ENCODE measurements at places on chromosomes 7 and 10.

GRCh38 chr7:14911077-14911476, 8.5 kb upstream of the DGKB start:
- DNase-seq = no peak

GRCh38 chr10:47145290-47145934, 154.6 kb upstream of the GDF10 start:
- DNase-seq = no peak

GRCh38 chr10:5594271-5595049, 69.7 kb downstream of the CALML3 start:
- DNase-seq = no peak

- no peak for DNase-seq
Observed at GRCh38 chr7:106094780-106095179, 17.3 kb downstream of the SYPL1 start.

DNA sequence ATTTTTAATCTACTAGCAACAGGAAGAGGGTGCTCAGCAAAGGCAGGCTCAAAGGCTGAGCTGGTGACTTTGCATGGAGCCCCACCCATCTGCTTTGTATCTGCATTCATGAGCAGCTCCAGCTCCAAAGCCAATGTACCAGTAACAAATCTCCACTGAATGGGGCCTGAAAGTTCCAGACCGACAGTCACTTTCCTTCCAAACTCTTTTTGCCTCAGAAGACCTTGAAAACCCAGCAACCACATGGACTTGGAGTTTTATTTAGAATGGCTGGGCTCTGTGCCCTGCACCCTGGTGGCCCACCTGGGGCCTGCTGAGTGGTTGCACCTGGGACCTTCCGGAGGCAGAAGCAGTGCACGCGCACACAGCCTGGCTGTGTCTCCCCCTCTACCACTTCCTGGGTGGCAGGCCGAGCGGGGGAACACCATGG, 195.0 kb upstream of the PLXNA4 start:
- DNase-seq = no peak

GRCh38 chr10:123906884-123907652, 15.5 kb upstream of the CPXM2 start:
- DNase-seq = no peak

- DNase-seq = no peak
Observed at GRCh38 chr7:2934211-2934731, 90.2 kb upstream of the GNA12 start.

GRCh38 chr10:95214369-95214768, 20.3 kb downstream of the ACSM6 start:
- DNase-seq = no peak

DNA sequence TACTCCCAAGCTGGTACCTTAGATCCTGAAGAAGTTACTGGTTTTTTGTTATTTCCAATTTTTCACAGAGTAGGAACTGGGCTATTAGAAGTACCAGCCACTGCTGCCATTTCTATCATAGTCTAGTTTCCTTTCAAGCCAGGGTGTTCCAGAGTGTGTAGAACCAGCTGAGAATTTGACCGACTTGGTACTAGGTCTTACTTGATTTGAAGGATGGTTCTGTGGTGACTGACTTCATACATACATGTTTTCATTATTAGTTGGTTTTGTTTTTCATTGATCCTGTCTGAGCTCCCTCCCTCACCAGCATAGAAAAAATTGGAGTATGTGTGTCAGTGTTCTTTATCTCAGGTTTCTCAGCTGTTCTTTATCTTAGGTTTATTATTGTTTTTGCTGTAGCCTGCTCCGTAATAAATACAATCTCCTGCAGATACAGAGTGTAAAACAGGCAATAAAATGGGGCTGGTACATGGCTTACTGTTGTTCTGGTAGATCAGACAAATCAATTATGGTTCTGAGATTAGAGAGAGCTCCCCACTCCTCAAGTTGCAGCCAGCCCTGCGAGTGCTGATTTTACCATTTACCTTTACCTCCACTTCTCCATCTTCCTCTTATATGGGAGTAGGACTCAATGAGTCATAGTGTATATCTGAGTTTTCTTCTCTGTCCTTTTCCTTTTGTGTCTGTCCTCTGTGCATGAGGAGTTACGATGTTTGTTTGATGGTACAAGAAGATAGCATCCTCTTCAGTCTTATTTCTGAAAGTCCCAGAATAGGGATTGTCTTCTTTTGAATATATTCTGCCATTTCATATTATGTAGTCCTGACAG, 122.6 kb downstream of the LRRC4 start:
- DNase-seq = no peak

GRCh38 chr7:41401833-41402232, 301.1 kb downstream of the INHBA start:
- no peak for DNase-seq

DNA sequence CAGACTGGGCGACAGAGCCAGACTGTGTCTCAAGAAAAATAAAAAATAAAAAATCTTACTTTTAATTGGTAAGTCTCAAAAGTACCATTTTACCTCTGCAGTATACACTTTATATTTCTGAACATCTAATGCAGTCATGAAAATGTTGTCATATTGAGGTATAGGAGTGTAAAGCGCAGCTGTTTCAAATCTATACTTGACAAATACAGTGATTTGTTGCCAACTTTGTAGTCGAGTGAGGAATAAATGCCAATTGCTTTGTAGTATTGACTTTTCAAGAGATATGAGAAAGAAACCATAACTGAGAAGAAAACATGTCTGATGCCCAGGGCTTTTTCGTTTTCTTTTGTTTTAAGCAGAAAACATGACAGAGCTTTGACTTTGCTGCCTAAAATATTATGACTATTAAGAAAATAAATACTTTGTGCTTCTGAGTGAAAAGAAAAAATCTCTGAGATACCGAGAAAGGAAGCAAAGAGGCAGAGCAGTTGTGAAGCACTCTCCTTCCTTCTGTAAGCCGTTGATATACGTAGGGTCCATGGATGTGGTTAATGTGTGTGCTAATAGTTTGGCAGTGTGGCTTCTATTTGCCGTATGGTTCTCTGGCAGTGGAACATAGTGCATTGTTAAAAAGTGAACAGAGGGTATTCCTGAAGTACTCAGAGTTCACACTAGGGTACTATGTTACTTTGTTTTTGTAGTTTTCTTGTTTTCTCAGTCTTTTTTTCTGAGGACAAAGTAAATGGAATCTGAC, 38.2 kb downstream of the AVL9 start:
- no peak for DNase-seq

DNA sequence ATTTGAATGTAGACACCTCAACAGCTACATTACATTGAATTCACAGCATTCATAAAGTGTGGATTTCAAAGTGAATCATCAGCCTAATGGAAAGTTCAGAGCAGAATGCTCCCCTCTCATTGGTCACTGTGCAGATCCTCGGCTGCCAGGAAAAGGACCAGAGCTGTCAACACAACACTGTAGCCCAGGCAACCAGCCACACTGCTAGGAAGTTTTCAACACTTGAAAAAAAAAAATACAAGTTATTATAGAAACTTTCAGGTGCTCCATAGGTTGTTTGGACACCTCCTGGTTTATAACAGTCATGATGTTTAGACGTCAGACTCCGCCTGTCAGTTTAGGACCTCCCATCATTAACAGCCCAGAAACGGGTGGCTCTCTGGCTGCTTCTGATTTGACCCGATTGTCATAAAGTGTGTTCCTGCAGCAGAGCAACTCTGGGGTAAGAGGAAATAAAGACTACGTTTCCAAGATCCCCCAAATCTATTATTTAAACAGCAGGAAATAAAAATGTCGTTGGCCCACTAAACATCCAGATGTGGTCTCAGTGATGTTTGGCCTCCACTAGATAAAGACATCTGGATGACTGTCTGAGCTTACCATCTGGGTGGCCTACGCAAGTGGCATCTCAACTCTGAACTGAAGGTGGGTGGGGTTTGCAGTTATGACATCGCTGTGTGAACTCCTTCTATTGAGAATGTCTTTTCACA, 117.4 kb downstream of the CABCOCO1 start:
- no peak for DNase-seq

DNA sequence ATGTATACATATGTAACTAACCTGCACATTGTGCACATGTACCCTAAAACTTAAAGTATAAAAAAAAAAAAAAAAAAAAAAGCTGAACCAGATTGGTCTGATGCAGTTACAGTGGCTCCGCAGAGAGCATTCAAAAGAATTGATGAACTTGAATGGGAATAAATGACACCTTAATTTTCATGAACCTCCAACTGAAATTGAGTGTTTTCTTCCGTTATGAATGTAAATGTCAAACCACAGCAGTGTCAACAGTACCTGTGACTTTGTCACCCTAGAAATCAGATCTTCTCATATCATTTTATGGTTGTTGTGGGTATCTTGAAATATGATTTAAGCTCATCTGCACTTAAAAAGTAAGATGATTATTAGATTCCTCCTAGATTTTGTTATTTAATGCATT, 32.7 kb upstream of the SRGN start:
- no peak for DNase-seq

DNA sequence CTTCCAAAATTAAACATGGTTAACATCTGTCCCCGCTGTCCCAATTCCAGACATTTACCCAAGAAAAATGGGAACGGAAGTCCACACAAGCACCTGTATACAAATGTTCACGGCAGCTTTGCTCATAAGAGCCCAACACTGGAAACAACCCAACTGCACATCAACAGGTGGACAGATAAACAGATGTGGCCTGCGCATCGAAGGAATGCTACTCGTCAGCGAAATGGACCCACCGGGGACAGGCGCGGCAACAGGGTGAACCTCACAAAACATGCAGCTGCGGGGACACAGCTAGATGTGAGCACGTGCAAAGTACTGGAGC, 20.9 kb downstream of the GPR146 start:
- DNase-seq = no peak

- DNase-seq = no peak
Observed at GRCh38 chr7:129854401-129854800, 98.4 kb downstream of the UBE2H start.

GRCh38 chr7:57381581-57381980, 68.4 kb upstream of the ZNF716 start:
- DNase-seq = no peak

Data from NCI-H2107 (cell line).